ENCODE measurements at places on chromosomes 1 and 21. TPM values are rescaled to one million over a fixed set of nuclear protein-coding genes. Genes with fewer than 3 reads are reported as not detected.
A peak's percentile ranks its signal among the peaks of the same experiment; 100 is the strongest.

- H3K27ac ChIP-seq, result no peak overlapping the region
- H3K27me3 ChIP-seq, result no peaks in the 10 kb centered on the region
- H3K4me1 ChIP-seq, result no peaks in the 10 kb centered on the region
- H3K4me3 ChIP-seq, result no peak overlapping the region
These were observed 10.3 kb downstream of the PARS2 start for GRCh38 chr1:54754045-54754444.

- no peak overlapping the region for H3K4me3 ChIP-seq
- H3K27ac ChIP-seq, result peak overlapping the region; percentile 4
- no peaks in the 10 kb centered on the region for H3K27me3 ChIP-seq
- DNase-seq, result no peak
- no peaks in the 10 kb centered on the region for H3K36me3 ChIP-seq
These were observed 122.3 kb downstream of the PGBD5 start for GRCh38 chr1:230303822-230304221.

Gene CD48
- 103 TPM for total RNA-seq

- H3K27me3 ChIP-seq, result no peaks in the 10 kb centered on the region
- no peaks in the 10 kb centered on the region for H3K4me1 ChIP-seq
- H3K4me3 ChIP-seq, result no peak overlapping the region
- no peaks in the 10 kb centered on the region for H3K36me3 ChIP-seq
- H3K27ac ChIP-seq, result no peak overlapping the region
These were observed 71.4 kb downstream of the SLC44A5 start for GRCh38 chr1:75539230-75540116.

Gene ACKR1
- total RNA-seq, result not detected

DNA sequence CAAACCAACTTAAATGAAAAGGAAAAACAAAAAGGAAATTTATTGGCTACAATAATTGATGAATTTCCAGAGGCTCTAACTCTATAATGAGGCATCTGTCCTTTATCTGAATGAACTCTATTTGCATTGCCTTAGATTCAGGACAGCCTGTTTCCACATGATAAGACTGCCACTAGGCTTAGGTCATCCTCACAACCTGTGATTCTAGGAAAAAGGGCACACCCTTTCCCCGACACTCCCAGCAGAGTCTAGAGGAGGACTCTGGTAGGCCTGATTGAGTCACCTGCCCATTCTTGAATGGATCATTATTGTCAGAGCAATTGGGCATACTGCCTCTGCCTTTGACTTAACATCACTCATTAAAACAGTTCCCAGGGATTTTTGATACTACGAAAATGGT lies 262.8 kb downstream of the TPR start:
- H3K4me3 ChIP-seq, result no peak overlapping the region
- H3K27me3 ChIP-seq, result no peaks in the 10 kb centered on the region
- no peak overlapping the region for H3K27ac ChIP-seq
- H3K36me3 ChIP-seq, result no peaks in the 10 kb centered on the region

Gene PGLYRP4
- total RNA-seq, result not detected

Gene MPZ
- total RNA-seq, result 4.0 TPM

Gene ZC3H12A
- total RNA-seq, result 23.6 TPM

GRCh38 chr21:36450511-36450910 lies 29.4 kb downstream of the CLDN14 start:
- no peak overlapping the region for H3K27ac ChIP-seq
- H3K4me3 ChIP-seq, result no peak overlapping the region
- no peak for DNase-seq
- peaks cover 2% of the 10 kb centered on the region for H3K27me3 ChIP-seq
- H3K36me3 ChIP-seq, result no peaks in the 10 kb centered on the region
- no peaks in the 10 kb centered on the region for H3K4me1 ChIP-seq

Gene ANGPTL3
- not detected for total RNA-seq

GRCh38 chr1:229229721-229230139 lies 41.2 kb upstream of the RAB4A start:
- no peak for DNase-seq
- H3K27me3 ChIP-seq, result peaks cover 35% of the 10 kb centered on the region
- peaks cover 14% of the 10 kb centered on the region for H3K4me1 ChIP-seq
- H3K36me3 ChIP-seq, result no peaks in the 10 kb centered on the region
- no peak overlapping the region for H3K4me3 ChIP-seq
- no peak overlapping the region for H3K27ac ChIP-seq

DNA sequence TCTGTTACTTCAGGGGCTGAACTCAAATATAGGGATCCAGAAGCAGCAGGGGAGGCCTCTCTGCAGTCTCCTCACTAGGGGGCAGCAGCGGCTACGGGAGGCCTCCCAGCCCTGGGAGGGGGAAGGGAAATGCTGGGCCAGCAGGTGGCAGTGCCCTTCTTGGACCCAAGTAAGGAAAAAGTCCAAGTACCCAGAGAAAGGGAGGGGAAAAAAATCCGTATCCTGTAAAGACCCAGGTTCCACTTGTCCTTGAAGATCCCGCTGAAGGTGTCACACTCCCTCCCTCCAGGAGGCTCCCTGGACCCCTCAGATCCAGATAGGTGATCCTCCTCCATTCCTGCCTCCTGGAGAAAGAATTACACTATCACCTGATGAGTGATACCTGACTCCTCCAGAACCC lies 14.1 kb upstream of the NUAK2 start:
- H3K27ac ChIP-seq, result no peak overlapping the region
- H3K4me1 ChIP-seq, result no peaks in the 10 kb centered on the region
- no peak overlapping the region for H3K4me3 ChIP-seq
- H3K36me3 ChIP-seq, result no peaks in the 10 kb centered on the region

Gene BCL2L15
- total RNA-seq, result 0.39 TPM

DNA sequence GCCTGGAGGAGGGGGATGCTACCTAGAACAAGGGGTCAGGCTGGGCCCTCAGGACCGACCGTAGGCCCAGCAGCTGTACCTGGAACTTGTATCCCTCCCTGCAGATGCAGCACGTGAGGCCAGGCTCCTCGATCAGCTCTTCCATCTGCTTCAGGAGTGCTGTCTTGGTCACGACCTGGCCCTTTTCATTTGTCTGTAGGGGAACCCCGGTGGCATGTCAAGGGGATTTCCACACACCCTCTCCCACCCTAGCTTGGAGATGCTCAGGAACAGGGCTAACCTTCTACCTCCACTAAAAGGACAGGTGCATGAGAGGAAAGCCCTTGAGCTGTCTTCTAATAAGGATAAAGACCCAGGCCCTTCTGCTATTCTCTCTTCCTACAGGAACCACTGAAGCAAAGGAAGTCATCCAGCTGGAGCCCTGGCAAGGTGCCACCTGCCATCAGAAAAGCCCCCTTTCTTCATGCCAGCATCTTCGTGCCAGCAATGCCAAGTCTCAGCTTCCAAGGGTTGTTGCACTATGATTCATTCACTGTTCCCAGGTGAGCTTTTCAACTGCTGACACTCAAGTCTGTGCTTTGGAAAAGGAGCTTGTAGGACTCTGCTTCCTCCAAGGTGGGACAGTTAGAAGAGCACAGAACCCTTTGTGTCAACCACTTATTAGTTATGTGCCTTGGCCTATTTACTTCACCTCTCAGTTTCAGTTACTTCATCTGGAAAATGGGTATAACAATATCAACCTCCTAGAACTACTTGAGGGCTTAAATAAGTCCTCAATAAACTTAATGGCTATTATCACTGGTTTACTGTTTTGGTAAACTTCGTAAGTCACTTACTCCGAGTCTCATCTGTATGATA lies 122.1 kb downstream of the UBR4 start:
- H3K4me3 ChIP-seq, result no peak overlapping the region
- H3K27ac ChIP-seq, result peak overlapping the region; percentile 73
- H3K36me3 ChIP-seq, result peaks cover 90% of the 10 kb centered on the region
- no peaks in the 10 kb centered on the region for H3K27me3 ChIP-seq
- peaks cover 29% of the 10 kb centered on the region for H3K4me1 ChIP-seq

DNA sequence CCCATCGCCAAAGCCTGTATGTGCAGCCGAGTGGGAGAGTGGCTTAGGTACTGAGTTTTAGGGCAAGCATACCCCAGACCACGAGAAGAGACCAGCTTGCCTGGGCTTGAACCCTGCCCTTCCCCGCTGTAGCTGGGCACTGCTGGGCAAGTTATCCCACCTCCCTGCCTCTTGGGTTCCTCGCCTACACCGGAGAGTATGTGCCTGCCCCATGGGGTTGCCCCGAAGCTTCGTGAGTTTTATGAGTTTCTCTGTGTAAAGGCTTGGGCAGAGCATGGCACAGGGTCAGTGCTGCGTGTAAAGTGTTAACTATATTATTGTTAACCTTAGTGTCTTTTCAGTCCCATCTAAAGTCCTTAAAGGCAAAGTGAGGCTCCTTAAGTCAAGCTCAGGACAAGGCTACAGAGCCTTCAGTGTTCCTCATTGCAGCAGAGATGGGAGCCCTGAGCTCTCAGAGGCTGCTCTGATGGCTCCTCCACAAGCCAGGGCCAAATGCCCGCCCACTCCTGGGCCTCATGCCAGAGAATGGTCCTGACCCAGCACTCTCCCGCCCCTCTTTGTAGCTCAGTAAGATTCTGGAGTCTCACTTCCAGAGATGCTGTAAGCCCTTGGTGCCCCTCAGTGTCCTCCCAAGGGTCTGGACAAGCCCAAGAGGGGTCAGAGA lies 37.0 kb upstream of the KCNA10 start:
- H3K27ac ChIP-seq, result no peak overlapping the region
- H3K4me1 ChIP-seq, result peaks cover 2% of the 10 kb centered on the region
- no peak for DNase-seq
- H3K27me3 ChIP-seq, result peaks cover 54% of the 10 kb centered on the region

GRCh38 chr1:156090840-156091188 lies 8.5 kb upstream of the MEX3A start:
- H3K36me3 ChIP-seq, result no peaks in the 10 kb centered on the region
- no peak overlapping the region for H3K27ac ChIP-seq
- H3K4me3 ChIP-seq, result no peak overlapping the region

DNA sequence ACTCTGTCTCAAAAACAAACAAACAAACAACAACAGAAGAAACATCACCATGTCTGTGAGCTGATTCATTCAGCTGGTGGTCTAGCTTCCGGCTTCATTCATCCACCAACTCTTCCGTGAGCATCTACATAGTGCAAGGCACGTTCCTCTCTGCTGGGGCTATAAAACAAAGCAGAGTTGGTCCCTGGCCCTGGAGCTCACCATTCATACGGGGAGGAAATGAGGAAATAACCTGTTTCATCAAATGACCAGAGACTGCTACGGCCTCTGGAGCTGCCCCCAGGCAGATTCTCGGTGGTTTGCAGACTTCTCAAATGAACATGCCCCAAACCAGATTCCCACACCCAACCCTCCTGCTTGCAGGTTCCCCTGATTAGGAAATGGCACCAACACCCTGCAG lies 41.0 kb upstream of the ID3 start:
- no peak for DNase-seq
- peaks cover 47% of the 10 kb centered on the region for H3K4me1 ChIP-seq
- no peak overlapping the region for H3K4me3 ChIP-seq
- H3K27me3 ChIP-seq, result no peaks in the 10 kb centered on the region

Gene VASH2
- total RNA-seq, result 1.8 TPM

Measured in activated T-helper 2 cell treated with anti-CD3 and anti-CD28 coated beads, Interferon-gamma antibody, Interleukin-2, Interleukin-4, amounts not matched to agents 10 μg/mL and 5 μg/mL and 100 μg/mL, durations not matched to agents 14 hours and 24 hours and 36 hours (primary cell).